ENCODE measurements at places on chromosomes 3 and 15.

DNA sequence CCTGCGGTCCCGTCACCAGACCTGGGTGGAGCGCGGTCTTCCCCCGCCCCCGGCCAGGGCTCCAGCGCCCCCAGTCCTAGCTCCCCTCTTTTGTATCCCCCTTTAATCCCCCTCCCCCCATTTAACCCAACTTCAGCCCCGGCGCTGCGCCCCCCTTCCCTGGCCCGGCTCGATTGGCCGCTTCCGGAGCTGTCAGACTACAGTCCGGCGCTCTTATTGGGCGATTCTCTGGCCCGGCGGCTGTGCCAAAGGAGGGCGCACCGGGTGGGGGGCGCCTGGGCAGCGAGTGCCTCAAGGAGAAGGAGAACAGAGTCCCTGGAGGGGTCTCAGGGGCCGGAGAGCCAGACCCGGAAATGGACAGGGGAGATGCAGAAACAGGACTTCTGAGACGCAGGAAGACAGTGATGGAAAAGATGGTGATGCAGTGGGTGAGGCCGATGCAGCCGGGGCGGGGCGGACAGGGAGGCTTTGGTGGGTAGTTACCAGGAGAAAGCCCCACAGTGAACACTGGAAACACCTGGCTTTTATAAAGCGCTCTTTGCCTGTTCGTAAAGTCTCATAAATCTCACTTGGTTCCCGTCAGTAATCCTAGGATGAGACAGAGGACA, 1.2 kb upstream of the ADCY5 start:
- no peak for DNase-seq

- no peak for DNase-seq
Observed at GRCh38 chr3:160003520-160004128, 15.0 kb downstream of the IL12A start.

DNA sequence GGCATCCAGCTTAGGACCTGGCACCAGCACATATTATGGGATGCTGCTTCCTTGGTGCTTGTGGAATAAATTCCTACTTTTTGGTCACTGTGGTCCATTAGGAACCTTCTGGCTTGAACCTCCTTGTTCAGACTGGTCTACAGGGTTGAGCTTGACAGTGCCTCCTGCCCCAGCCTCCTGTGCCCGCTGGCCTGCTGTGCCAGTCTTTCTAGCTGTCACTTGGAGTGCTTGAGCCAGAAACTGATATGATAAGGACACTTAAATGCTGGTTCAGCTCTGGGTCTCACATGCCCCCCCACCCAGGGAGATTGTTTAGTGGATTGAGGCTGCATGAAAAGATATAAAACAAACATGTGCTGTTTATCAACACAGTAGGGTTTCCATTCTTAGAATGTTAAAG, 147.8 kb downstream of the SLCO3A1 start:
- no peak for DNase-seq

DNA sequence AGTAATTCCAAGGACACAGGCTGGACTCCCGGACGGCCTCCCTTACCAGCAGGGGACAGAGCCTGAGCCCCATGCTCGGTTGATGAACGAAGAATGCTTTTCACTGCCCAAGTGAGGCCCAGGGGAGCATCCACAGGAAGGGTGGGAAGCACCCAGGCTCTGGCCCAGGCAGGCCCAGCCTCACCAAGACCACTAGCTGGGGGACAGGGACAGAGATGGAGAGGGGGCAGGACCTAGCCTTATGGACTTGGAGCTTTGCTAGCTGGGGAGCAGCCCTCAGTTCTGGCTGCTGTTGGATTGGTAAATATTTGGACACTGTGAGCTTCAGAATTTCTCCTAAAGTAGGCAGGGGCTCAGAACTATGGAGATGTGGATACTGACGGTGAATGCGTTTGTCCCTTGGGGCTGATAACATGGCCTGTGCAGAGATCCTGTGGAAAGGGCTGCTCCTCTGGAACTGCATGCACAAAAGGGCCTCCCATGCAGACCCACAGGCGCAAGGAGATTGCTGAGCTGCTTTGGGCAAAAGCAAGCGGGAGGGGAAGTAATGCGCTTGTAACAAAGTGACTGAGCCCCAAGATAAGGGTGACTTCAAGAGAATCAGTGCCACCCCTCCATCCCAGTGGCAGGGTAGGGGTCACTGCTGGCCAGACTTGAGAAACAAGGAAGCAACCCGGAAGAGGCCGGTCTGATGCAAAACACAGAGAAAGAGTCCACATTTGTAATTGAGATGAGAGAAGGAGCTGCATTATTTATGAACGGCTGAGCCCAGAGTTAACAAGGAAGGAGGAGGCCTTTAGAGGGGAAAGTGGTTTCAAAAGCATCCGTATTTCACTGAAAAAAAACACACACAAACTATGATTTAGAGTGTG, 70.1 kb upstream of the MEF2A start:
- DNase-seq: no peak

- DNase-seq: peak; percentile 91
Observed at GRCh38 chr3:150469031-150469930, 61.2 kb downstream of the TSC22D2 start.

DNA sequence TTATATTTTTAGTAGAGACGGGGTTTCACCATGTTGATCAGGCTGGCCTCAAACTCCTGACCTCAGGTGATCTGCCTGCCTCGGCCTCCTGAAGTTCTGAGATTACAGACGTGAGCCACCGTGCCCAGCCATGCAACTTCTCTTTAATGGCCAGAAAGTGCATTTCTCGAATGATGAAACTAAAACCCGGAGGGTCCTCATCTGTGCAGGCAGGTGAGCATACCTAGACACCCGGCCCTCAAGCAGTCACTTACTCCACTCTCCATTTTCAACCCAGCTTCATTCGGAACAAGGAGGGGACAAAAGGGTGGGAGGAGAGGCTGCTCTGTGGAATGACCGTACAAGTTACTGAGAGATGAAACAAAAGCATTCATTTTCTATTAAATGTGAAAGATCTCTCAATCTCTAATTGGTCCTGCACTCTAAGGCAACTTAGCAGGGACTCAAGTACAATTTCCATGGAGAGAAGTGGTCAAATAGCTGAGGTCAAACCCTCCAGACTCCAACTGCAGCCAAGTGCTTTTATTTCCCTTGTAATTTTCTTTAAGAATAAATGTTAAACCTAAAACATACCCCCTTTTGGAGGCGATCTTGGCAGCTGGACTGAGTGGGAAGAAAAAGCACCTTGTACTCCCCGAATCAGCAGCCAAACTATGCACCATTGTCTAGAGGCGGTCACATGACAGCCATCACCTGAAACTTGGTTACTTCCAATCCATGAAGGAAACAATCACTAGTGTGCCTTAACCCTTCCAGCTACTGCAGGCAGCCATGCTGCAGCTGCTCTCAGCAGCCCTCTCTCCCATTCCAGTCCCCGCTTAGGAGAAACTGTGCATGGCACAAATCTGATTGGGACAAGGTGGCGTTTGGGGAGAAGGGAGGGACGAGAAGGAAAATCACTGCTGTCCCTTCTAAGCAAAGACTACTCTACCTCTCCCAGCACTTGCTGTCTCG, 62.2 kb downstream of the VGLL4 start:
- DNase-seq: no peak

- DNase-seq: peak; percentile 74
Observed at GRCh38 chr3:78666470-78666800, 1101.4 kb downstream of the ROBO1 start.

- no peak for DNase-seq
Observed at GRCh38 chr3:71582612-71583565, 639 bp downstream of the FOXP1 start.

- DNase-seq: no peak
Observed at GRCh38 chr3:36697229-36698001, 66.9 kb downstream of the DCLK3 start.

DNA sequence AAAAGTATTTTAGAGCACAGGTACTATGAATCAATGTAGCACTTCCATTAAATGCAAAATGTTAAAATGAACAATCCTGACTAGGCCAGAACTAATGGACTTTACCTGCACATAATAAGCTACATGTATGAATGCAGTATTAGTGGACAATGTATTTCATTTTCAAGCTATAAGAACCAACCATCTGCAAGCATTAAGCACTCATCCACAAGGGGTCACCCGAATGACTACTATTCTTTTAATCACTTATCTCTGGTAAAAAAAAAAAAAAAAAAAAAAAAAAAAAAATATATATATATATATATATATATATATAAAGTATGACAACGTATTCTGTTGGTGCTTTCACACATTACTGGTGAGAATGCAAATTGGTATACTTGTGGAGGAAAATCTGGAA, 7.2 kb downstream of the HERC1 start:
- no peak for DNase-seq

DNA sequence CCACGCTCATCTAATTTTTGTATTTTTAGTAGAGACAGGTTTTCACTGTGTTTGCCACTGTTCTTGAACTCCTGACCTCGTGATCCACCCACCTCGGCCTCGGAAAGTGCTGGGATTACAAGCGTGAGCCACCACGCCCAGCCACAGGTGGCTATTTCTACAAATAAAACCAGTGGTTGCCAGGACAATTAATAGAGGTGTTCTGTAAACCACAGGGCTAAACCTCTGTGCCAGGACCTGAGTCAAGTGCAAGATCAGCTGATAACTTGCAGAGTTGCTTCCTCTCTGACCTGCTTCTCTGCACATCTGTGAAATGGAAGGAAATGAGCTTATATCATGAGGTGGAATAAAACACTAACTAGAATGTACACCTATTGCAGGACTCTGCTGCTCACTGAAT, 72.8 kb downstream of the CD200R1L start:
- no peak for DNase-seq

- DNase-seq: no peak
Observed at GRCh38 chr3:17954801-17955200, 212.4 kb upstream of the TBC1D5 start.

- no peak for DNase-seq
Observed at GRCh38 chr3:123880998-123881561, 3.1 kb downstream of the MYLK start.

- no peak for DNase-seq
Observed at GRCh38 chr15:89093509-89093908, 5.3 kb downstream of the ABHD2 start.

GRCh38 chr15:20272422-20273184, 269.0 kb downstream of the GOLGA6L6 start:
- DNase-seq: no peak

GRCh38 chr3:43288366-43288765, 2.0 kb downstream of the SNRK start:
- DNase-seq: no peak

- DNase-seq: no peak
Observed at GRCh38 chr3:9553021-9553947, at the start of gene LHFPL4. Gene LHFPL4, minus strand, starts transcription at chr3:9553822. Its CDS starts 1,143 bp downstream, at chr3:9552679.

DNA sequence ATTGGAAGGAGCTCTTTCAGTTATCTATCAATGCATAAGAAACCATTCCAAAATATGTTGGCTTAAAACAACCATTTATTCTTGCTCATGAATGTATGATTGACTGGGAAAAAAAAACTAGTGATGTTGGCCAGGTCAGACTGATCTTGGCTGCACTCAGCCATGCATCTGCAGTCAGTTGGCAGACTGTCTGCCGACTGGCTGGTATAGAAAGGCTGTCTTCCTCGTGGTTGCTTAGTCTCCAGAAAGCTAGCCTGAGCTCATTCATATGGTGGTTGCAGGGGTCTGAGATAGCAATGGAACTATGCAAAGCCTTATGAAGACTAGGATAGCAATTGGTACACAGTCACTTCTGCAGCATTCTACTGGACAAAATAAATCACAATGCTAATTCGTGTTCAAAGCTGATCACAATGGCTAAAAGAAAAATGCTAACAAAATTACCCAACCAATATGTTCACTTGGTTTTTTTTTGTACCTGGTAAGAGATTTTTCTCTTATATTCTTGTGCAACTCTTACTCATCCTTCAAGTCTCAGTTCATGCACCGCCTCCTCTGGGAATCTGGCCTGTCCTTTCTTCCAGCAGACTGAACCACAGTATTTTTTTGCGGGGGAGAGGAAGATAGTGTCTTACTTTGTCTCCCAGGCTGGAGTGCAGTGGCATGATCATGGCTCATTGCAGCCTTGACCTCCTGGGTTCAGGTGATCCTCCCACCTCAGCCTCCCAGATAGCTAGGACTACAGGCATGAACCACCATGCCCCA, 126.8 kb downstream of the KCNAB1 start:
- DNase-seq: no peak

- no peak for DNase-seq
Observed at GRCh38 chr3:126147147-126147931, 33.0 kb downstream of the ALDH1L1 start.

DNA sequence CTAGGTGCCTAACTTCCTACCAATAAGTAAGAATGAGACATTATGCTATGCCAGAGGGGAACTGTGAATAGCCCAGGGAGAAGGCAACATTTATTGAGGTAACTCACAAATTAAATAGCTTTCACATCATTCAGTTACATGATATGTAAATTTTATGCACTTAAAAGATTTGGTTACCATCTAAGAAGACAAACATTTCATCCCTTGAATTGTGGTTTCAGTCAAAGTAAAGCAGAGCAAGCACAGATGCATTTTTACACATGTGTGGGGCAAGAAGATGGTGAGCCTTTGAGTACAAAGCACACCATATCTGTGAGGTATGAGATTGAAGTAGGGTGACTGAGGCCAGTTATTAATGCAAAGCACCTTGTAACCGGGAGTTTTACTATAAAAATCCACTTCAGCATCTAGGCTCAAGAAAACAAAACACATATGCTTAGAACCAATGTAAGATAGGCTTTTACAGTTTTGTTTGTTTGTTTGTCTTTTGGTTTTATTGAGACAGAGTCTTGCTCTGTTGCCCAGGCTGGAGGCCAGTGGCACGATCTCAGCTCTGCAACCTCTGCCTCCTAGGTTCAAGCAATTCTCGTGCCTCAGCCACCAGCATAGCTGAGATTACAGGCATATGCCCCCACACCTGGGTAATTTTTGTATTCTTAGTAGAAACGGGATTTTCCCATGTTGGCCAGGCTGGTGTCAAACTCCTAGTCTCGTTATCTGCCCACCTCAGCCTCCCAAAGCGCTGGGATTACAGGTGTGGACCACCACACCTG, 3.5 kb downstream of the PLSCR2 start:
- DNase-seq: no peak

DNA sequence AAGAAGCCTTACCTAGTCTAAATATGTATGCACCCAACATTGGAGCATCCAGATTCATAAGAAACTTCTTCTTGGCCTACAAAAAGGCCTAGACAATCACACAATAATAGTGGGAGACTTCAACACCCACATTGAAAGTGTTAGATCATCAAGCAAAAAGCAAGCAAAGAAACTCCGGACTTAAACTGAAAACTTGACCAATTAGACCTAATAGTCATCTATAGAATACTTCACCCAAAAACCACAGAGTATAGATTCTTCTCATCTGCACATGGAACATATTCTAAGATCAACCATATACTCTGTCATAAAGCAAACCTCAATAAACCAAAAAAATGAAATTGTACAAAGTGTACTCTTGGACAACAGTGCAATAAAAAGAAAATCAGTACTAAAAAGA, 22.3 kb upstream of the OR5K4 start:
- no peak for DNase-seq

DNA sequence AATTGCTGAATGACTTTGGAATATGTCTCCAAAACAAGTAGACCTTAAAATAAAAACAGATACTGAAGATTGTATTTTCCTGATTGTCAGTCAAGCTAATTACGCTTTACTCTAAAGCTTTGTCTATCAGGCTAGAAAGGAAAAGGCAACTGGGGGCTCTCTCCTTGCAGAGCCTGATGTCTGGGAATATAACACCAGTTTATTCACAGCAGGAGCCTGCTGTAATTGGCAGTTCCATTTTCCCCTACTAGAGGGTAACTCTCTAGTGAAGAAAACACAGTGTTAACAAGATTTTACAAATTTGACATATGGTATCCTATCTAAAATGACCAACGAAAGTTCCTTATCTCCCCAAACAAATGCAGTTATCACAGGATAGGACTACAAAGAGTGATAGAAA, 158.8 kb downstream of the PDZRN3 start:
- DNase-seq: no peak

- DNase-seq: no peak
Observed at GRCh38 chr3:149199474-149199873, 22.2 kb downstream of the CP start.

GRCh38 chr3:53703630-53704362, 142.4 kb downstream of the CHDH start:
- DNase-seq: no peak
